ENCODE measurements at places on chromosomes 1 and 21. TPM values are rescaled to one million over a fixed set of nuclear protein-coding genes. Genes with fewer than 3 reads are reported as not detected.

The HFM1 gene
- total RNA-seq = 1.8 TPM

The NUDT4B gene
- 7.1 TPM for total RNA-seq

The HES3 gene
- not detected for total RNA-seq

The TSTD1 gene
- total RNA-seq = 0.77 TPM

The GIPC2 gene
- total RNA-seq = 0.50 TPM

The NBPF26 gene
- 27.1 TPM for total RNA-seq

The ZBTB37 gene
- 6.7 TPM for total RNA-seq

The HRNR gene
- not detected for total RNA-seq

The GNG4 gene
- total RNA-seq = under 0.01 TPM

Data from fibroblast of lung (primary cell).